MM.1S (cell line): ENCODE measurements at places on chromosomes 2 and 18.

DNA sequence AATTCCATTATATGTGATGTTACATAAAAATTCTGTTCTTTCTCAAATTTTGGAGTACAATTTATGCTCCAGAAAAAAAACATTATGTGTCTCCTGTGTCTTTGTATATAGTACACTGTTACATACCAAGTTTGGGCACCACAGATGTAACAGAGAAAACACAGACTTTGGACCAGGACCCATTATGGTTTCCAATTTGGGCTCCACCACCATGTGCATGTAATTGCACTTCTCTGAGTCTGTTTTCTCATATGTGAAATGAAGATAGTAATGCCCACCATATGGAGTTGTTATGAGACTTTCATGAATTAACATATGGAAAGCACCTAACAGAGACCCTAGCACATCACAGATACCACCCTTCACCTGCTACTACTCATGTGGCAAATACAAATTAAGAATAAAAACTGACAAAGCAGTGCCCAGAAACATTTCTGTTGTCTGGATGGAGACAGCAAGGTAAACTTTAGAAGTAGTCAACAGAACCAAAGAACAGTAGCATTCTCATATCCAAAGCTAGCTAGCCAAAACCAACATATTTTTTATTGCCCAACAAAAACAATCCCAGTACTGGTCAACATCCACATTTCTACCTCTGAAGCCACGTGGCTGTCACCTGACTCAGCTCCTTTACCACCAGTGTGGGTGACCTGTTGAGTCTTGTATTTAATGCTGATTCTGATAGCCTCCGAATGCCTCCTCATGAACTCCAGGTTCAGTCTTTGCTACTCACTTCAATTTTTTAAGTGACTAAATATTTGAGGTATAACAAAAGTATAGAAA, 42.9 kb downstream of the ANTXR1 start:
- H3K4me1 ChIP-seq, result no peaks in the 10 kb centered on the region
- H3K27me3 ChIP-seq, result no peaks in the 10 kb centered on the region
- no peak overlapping the region for H3K4me3 ChIP-seq
- no peak overlapping the region for H3K27ac ChIP-seq

DNA sequence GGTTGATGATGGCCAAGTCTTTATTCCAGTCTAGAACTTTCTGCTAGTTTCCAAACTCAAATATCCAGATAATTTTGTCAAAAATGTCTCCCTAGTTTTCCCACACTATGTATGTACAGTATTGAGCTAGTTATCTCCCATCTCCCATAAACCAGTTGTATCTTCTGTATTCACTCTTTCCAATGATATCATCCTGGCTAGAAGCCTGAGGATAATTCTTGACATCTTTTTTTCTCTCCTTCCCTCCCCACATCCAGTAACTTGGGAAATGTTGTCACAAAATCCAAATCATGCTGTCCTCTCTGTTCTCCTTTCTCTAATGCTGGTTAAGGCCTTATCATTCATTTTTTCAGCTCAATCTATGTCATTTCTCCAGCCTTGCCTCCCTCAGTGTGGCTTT, 553.8 kb upstream of the FANCL start:
- H3K27me3 ChIP-seq, result no peaks in the 10 kb centered on the region
- H3K4me1 ChIP-seq, result no peaks in the 10 kb centered on the region
- H3K36me3 ChIP-seq, result no peaks in the 10 kb centered on the region
- H3K27ac ChIP-seq, result no peak overlapping the region
- no peak for DNase-seq

GRCh38 chr18:52439457-52439856, 99.5 kb downstream of the DCC start:
- DNase-seq, result no peak
- no peaks in the 10 kb centered on the region for H3K27me3 ChIP-seq
- H3K4me3 ChIP-seq, result no peak overlapping the region
- no peak overlapping the region for H3K27ac ChIP-seq
- H3K36me3 ChIP-seq, result no peaks in the 10 kb centered on the region

- H3K4me3 ChIP-seq, result no peak overlapping the region
- H3K36me3 ChIP-seq, result no peaks in the 10 kb centered on the region
- no peaks in the 10 kb centered on the region for H3K27me3 ChIP-seq
These were observed 85.0 kb upstream of the LYPD1 start for GRCh38 chr2:132754867-132755472.

GRCh38 chr2:208042041-208042440, 16.7 kb upstream of the PLEKHM3 start:
- H3K27me3 ChIP-seq, result no peaks in the 10 kb centered on the region
- no peaks in the 10 kb centered on the region for H3K4me1 ChIP-seq
- H3K27ac ChIP-seq, result no peak overlapping the region
- H3K4me3 ChIP-seq, result no peak overlapping the region

- no peaks in the 10 kb centered on the region for H3K27me3 ChIP-seq
- no peaks in the 10 kb centered on the region for H3K36me3 ChIP-seq
- DNase-seq, result no peak
These were observed 48.2 kb downstream of the PLA2R1 start for GRCh38 chr2:160014227-160014626.

- H3K36me3 ChIP-seq, result peaks cover 7% of the 10 kb centered on the region; the same call in 1 of the 2 replicates
- DNase-seq, result no peak
- H3K27me3 ChIP-seq, result no peaks in the 10 kb centered on the region
- H3K4me1 ChIP-seq, result no peaks in the 10 kb centered on the region
- no peak overlapping the region for H3K27ac ChIP-seq
These were observed 14.7 kb downstream of the NABP1 start for GRCh38 chr2:191692502-191693115.

- peaks cover 12% of the 10 kb centered on the region for H3K4me1 ChIP-seq
- no peaks in the 10 kb centered on the region for H3K36me3 ChIP-seq
- H3K4me3 ChIP-seq, result no peak overlapping the region
- no peak overlapping the region for H3K27ac ChIP-seq
- no peak for DNase-seq
These were observed 8.7 kb upstream of the AAK1 start for GRCh38 chr2:69652206-69652605.

- H3K4me3 ChIP-seq, result no peak overlapping the region
- H3K27ac ChIP-seq, result no peak overlapping the region
These were observed 26.9 kb downstream of the SGPP2 start for GRCh38 chr2:222451224-222451674.

DNA sequence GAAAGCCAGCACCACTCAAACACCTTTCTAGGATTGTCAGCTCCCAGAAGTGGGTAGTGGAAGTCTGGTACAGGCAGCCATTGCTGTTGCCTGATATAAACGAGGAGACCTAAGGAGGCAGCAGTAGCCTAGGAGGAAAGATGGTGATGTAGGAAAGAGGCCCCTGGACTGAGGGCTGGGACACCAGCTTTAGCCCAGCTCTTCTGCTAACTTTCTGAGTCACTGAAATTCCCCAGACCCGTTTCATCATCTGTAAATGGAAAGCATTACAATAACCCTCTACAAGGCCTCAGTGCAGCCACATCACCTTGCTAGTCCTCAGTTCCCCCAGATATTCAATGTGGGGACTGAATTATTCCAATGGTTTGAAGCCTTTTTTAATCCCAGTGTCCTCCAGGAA, 336.5 kb downstream of the TNS1 start:
- no peak overlapping the region for H3K4me3 ChIP-seq
- H3K4me1 ChIP-seq, result no peaks in the 10 kb centered on the region
- H3K27me3 ChIP-seq, result no peaks in the 10 kb centered on the region
- no peak for DNase-seq
- H3K27ac ChIP-seq, result no peak overlapping the region
